Activated naive CD4-positive, alpha-beta T cell treated with anti-CD3 and anti-CD28 coated beads, Interleukin-2, amount 50 U/mL, for 72 hours (primary cell): ENCODE measurements at places on chromosomes 3 and 15. TPM values are rescaled to one million over a fixed set of nuclear protein-coding genes. Genes with fewer than 3 reads are reported as not detected.

METTL6 gene
- total RNA-seq, result 17.6 TPM

SPINK8 gene
- total RNA-seq, result not detected

KIF23 gene
- 45.0 TPM for total RNA-seq

IGSF11 gene
- total RNA-seq, result not detected

PLAAT1 gene
- total RNA-seq, result not detected

CCR9 gene
- not detected for total RNA-seq

RAD51 gene
- total RNA-seq, result 79.9 TPM

GADL1 gene
- total RNA-seq, result not detected

CCR4 gene
- 38.6 TPM for total RNA-seq

CKMT1B gene
- total RNA-seq, result 1.1 TPM

DNA sequence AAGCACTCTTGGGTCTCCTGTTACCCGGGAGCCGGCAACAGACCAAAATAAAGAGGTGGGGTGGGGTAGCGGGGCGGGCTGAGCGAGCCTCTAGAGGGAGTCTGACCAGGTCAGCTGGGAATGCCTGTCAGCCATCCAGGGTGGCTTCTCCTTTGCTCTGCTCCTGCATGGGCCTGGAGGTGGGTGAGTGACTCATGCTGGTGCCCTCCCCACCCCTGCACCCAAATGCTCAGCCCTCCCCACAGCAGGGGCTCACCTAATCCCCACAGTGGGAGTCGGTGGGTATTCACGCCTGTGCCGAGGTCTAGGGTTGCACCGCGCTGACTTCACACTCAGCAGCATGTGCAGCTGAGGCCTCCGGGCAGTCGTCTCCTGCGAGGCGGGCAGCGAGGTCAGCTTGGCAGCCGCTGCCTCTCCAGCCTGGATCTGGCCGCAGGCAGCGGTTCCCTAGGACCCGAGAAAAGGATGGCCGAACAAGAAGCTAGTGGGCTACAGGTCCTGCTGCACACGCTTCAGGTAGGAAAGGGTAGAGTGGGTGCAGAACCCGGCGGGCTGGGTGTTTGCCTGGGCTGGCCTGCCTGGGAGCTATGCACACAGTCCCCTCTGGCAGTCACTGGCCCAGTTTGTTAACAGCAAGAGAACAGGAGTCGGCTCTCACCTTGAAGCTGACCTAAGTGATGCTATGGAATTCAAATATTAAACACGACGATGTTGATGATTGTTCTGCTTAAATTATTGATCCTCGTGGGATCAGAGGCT is at the start of gene AGBL1:
Gene AGBL1 (plus strand): TSS at position 364 of the 759 bp plus-strand sequence.
- no peak for DNase-seq

- DNase-seq, result no peak
Observed at GRCh38 chr3:124848300-124848699, 38.9 kb downstream of the ITGB5 start.

- no peak for DNase-seq
Observed at GRCh38 chr3:17137321-17137826, 252.6 kb downstream of the PLCL2 start.

GRCh38 chr3:13004376-13004775 is 68.9 kb downstream of the IQSEC1 start:
- DNase-seq, result no peak

DNA sequence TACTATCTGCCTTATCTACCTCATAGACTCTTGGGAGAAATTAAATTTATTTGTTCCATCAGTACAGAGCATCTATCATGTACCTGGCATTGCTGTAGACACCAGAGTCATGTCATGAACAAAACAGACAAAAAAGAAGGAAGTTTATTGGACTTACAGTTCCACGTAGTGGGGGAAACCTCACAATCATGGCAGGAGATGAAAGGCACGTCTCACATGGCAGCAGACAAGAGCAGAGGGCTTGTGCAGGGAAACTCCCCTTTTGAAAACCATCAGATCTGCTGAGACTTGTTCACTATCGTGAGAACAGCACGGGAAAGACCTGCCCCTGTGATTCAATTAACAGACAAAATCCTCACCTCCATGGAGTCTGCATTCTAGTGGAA is 25.6 kb upstream of the ACAP2 start:
- DNase-seq, result no peak

DNA sequence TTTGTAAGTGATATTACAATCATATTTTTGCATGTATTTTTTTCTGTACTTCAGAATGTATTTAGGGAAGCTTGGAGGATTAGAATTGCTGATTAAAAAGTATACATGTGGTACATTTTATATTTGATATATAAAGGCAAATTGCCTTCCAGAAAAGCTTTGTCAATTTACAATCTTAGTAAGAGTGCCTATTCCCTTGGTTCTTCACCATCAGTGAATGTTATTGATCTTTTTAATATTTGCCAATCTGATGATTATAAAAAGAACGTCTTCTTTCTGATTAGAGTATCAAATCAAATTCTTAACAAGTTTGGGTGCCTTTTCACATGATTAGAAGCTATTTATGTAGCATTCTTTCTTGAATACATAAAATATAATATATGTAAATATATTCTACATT is 9.1 kb downstream of the WDR49 start:
- no peak for DNase-seq

DNA sequence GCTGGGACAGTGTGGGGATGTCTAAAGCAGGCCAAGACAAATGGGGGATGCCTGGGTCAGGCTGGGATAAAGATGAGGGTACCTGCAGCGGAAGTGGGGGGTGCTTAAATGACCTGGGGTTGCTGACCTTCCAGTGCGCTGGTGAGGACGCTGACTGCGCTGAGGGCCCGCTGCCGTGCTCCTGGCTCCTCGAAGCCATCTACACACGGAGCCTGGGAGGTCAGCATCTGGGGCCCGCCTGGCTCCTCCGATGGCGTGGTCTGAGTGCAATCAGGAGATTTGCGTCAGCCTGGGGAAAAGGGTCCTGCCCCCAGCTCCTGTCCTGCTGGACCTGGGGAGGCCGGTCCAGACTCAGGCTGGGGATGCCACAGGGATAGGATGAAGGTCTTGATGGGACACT is 50.7 kb downstream of the SCN5A start:
- no peak for DNase-seq

GRCh38 chr15:50304836-50305235 is 39.3 kb upstream of the HDC start:
- DNase-seq, result no peak

DNA sequence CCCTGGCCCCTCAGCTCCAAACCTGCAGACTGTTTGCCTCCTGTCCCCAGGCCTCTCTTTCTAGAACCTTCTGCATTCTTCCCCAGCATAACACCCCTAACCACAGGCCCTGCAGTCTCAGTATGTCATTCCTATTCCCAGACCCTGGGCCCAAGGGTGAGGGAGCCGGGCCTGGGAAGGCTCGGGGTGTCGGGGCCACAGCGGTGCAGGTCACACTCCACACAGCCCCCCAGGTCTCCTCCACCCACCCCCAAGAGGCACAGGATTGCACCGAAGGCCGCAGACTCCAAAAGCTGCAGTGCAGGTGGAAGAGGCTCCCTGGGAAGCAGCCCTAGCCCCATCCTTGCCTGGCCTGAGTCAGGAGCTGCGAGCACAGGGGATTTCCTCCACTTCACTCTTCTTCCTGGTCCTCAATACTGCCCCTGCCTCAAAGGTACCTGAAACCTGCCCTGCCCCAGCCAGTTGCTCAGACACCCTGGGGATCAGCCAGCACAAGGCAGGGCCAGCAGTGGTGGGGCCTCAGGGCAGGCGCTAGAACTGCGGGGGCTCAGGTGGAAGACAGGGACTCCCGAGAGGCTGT is 31.1 kb downstream of the TNK2 start:
- no peak for DNase-seq

- no peak for DNase-seq
Observed at GRCh38 chr3:157327018-157327417, 109.6 kb upstream of the PTX3 start.

DNA sequence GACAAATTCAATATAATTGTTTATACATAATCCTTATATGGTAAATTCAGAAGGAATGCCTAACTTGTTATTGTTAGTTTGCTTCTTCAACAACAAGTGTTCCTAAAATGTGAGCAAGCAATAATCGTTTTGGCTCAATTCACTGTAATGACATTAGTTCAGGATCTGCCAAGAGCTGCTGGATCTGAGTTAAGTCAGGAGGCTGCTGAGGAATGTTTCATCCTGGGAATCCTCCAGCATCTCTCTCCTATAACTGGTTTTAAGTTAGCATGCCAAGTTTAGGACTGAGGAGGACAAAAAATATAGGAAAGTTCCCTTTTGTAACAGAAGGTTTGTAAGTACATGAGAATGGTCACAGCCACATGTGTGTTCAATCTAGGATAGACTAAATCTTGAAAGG is 4.9 kb upstream of the GTF2A2 start:
- DNase-seq, result no peak

GRCh38 chr3:45759851-45760250 is 36.5 kb downstream of the SLC6A20 start:
- DNase-seq, result no peak

DNA sequence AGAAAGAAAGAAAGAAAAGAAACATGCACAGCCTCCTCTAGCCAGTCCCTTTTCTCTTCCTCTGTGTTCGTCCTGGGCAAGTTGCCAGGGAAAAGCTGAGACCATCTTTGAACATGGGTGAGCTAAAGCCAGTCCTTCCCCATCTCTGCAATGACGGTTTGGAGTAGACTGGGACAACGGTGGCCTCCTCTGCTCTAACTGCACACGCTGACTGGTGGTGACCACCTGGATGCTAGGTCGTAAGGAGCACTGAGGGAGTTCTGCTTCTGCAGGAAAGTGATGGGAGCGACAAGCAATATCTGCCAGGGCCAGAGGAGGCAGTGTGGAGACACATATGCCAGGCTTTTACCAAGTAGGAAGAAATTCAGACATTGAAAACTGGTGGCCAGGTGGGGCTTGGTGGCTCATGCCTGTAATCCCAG is 111.7 kb downstream of the NUP210 start:
- no peak for DNase-seq

GRCh38 chr15:26926081-26926480 is 44.9 kb upstream of the GABRG3 start:
- DNase-seq, result no peak

GRCh38 chr3:177199206-177199760 is 2.0 kb upstream of the TBL1XR1 start:
- DNase-seq, result no peak

DNA sequence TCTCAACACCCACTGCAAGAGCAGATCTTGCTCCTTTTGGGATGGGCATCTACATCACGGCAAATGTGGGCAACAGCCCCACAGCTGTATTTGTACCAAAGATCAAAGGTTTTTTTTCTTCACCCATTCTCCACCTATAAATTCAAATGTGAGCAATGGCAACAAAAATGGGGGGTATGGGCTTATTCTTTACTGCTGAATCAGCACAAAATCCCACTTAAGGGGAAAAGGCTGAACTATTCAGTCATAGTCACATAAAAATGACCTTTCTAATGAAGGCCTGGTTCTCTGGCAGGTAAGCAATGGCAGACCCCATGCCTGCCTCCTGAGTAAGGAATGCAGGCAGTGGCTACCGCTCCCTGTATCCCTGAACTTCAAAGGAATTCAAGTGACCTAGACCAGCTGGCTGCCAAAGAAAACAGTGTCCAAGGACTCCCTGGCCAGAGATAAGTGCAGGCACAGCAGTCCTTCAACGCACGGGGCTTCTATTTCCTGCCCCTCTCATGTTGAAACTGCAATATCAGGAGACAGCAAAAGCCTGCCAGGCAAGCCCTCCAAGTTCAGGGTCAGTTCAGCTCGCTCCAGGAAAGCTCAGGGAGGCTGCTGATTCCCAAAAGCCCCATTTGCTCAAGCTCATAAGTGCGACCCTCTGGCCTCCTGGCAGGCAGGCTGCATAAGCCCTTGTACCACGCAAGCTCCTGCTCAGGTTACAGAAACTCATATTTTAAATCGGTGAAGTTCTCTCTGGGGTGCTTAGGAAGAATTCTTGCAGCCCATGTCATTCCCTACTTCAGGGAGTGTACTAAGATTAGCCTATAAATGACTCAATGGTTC is 134.1 kb downstream of the PDZRN3 start:
- no peak for DNase-seq

DNA sequence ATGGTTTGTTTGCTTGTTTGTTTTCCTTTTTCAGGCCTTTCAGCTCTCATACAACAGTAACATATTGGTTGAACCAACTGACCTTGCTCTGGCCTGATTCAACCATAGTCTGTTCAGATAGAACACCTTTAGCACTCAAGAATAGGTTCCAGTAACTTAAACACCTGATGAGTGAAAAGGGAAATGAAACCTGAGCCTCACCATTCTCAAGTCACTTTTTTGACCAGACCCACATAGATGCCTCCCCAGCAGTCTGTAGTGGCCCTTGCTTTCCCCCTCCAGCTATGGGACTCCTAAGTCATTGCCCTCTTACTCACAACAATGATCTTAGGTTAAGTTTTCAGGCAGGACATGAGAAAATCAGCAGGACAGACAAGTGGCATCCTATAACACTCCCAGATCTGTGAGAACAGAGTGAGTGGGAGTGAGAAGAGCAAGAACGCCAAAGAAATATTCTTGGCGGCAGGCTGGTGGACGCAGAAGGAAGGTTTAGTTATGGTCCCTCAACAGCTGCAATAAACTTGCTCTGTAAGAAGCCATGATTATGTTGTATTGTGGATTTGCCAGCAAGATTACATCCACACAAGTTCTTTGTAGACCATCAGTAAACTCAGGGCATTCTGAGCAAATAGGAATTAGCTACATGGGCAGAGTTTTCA is 367.5 kb downstream of the MECOM start:
- no peak for DNase-seq

DNA sequence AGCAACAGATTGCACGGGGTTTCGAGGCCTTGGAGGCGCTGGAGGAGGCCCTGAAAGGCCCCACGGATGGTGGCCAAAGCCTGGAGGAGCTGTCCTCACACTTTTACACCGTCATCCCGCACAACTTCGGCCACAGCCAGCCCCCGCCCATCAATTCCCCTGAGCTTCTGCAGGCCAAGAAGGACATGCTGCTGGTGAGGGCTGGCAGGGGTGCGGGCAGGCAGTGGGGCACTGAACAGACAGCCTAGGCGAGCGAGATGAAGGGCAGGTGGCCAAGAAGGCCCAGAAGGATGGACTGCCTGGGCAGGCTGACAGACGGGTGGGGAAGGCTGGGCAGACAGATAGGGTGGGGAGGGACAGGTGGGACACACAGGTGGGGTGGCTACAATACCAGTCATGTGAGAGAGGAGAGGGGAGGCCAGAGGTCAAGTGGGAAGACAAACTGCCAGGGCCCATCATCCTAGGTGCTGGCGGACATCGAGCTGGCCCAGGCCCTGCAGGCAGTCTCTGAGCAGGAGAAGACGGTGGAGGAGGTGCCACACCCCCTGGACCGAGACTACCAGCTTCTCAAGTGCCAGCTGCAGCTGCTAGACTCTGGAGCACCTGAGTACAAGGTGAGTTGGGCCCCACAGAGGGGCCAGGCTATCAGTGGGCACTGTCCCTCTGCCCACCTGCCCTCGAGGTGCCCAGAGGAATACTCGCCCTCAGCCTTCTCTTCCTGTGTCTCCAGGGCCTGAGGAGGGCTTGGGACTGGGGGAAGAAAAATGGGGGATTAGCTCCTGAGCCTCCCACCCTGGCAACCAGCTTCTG is 3.1 kb downstream of the PARP3 start:
- DNase-seq, result peak; percentile 52
